ENCODE measurements at places on chromosomes 3 and 15.

DNA sequence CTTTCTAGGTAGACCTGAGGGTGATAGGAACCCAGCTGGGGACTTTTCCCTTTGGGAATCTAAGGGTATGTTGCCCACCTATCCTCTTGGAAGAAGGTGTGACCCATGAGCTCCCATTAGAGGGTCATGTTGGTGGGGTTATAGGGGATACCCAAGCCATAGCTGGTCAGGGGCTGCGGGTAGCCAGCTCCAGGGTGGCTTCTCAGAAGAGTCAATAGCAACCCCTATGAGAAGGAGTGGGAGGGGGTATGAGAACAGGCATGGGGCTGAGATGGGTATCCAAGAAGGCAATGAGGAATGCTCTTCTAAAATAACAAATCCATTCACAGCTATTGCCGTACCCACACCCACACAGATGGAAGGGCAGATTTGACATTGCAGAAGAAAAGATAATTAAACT lies 217.8 kb downstream of the UACA start:
- no peak for DNase-seq

- no peak for DNase-seq
These were observed 99.1 kb downstream of the SLC49A4 start for GRCh38 chr3:122893754-122894668.

- DNase-seq: peak; percentile 88
These were observed 106.7 kb downstream of the GHSR start for GRCh38 chr3:172341482-172342059.

- DNase-seq: no peak
These were observed 50.8 kb downstream of the CCDC191 start for GRCh38 chr3:114005481-114005880.

DNA sequence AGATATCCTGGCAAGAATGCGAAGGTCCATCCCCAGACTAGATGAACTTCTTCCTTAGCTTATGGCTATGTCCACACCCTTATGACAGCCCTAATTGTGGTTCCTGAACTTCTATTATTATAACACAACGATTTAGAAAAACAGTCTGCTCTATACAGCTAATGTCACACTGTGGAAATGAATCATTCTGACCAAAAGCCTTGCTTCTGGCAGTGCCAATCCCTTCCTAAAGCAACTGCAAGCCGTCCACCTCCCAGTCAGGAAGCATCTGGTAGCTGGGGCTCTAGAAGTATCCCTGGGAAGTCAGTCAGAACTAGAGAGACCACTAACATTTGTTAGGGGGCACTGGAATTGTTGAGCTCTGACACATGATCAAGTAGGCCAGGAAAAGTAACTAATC lies 45.0 kb downstream of the MYO5A start:
- DNase-seq: no peak

DNA sequence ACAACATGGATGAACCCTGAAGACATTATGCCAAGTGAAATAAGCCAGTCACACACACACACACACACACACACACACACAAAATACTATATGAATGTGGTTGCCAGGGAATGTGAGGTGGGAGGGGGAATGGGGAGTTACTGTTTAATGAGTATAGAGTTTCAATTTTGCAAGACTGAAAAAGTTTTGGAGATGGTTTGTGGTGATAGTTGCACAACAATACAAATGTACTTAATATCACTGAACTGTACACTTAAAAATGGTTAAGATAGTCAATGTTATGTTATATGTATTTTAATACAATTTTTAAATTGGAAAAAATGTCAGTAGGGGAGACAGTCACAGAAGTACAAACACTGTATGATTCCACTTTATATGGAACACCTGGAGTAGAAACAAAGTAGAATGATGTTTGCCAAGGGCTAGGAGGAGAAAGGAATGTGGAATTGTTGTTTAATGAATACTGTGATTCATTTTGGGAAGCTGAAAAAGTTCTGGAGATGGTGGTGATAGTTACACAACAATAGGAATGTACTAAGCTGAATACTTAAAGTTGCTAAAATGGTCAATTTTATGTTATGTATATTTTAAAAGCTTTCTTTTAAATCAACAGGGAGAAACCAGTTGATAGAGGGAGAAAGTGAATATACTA lies 76.6 kb downstream of the RPL39L start:
- DNase-seq: peak; percentile 39

DNA sequence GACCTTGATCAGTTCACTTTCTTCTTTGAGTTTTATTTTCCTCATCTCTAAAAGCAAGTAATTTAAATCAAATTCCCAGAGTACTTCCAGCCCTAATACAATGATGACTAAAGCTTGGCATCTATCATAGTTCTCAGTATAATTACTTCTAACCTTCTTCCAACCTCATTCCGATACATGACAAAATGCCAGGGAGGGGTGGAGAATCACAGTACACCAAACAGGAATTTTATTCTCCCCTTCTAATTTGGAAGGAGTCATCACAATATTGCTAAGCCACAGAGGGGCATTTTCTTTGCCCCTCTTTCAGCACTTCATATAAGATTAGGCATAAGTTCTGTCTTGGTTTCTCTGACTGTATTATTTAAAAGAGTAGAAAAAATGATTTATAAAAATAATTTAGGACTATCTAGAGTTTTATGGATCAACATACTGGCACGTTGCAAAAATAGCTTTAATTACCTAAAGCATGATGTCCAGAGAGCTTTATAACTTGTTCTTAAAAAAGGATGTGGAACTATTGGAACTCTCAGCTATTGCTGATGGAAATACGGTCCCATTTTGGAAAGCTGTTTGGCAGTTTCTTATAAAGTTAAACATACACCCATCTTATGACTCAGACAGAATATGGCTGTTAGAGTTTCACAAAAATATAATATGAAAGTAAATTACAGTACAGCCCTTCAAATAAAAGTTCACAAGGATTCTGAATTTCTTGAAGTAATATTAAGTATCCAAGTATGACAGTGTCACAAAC lies 86.9 kb upstream of the UBE2E2 start:
- DNase-seq: no peak
